Colonic mucosa (tissue), 4 donors: ENCODE measurements at places on chromosomes 2 and 18.
A peak's percentile ranks its signal among the peaks of the same experiment; 100 is the strongest.

GRCh38 chr2:72035518-72036172 is 112.0 kb downstream of the CYP26B1 start:
- DNase-seq: no peak

DNA sequence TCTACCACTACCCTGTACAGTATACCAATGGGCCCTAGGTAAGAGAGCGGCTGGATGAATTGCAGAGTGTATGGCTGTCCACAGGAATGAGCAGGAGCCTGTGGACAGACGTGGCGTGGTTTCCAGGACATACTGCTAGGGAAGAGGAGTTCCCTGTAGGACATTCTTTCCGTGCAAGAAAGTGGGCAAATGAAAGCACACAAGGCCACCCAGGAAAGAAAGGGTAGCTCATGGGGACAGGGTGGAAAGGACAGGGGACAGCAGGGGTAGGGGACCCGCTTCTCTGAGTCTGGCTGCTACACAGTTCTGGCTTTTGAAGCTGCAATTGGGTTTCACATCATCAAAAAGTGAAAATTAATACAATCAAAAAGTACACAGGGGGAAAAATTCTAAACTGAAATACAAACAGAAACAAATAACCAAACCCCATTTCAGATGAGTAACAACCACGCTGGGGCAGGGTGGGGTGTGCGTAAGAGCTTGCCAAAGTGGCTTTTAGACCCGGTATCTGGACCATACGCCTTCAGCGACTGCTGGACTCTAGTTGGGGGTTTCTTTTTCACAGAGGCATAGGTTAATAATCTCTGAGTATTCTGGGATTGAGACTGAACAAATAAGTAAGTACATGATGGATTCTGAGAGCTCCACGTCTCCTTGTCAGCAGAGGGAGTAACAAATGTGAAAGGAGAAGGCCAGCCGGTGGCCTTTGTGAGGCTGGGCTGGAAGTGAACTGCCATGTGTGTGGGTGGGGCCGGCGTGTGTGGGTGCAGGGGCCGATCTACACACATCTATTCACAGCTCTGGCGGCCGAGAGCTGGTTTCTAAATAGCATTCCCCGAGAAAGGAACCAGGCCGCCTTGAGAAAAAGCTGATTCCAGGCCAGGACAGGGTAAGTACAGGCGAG is 84.0 kb downstream of the HDAC4 start:
- peak; percentile 23 for DNase-seq

DNA sequence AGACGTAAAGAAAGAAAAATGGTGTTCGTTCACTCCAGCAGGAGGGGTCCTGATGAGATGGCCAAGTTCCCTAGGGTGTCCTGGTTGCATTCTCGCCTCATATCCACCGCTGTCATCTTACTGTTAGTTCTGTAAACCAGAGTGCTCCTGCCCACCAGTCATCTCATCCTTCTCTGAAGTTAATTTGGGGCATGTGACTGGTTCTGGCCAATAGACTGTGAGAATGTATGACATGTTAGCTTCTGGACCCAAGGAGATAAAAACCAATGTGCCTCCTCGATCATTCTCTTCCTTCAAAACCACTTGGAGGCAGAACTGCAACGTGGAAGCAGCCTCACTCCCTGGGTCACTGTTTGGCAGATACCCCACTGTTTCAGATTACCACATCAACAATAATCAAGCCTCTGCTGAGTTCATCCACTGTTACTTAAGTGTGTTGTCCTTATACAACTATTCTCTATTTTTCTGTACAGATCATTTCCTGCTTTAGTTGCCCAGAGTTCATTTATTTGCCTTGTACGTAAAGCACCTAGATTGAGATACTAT is 759.1 kb downstream of the TSN start:
- no peak for DNase-seq

GRCh38 chr2:29000481-29000880 is 19.4 kb downstream of the TOGARAM2 start:
- DNase-seq: peak; percentile 49

- DNase-seq: no peak
Measured at GRCh38 chr2:230011617-230012016, 57.1 kb downstream of the SLC16A14 start.

DNA sequence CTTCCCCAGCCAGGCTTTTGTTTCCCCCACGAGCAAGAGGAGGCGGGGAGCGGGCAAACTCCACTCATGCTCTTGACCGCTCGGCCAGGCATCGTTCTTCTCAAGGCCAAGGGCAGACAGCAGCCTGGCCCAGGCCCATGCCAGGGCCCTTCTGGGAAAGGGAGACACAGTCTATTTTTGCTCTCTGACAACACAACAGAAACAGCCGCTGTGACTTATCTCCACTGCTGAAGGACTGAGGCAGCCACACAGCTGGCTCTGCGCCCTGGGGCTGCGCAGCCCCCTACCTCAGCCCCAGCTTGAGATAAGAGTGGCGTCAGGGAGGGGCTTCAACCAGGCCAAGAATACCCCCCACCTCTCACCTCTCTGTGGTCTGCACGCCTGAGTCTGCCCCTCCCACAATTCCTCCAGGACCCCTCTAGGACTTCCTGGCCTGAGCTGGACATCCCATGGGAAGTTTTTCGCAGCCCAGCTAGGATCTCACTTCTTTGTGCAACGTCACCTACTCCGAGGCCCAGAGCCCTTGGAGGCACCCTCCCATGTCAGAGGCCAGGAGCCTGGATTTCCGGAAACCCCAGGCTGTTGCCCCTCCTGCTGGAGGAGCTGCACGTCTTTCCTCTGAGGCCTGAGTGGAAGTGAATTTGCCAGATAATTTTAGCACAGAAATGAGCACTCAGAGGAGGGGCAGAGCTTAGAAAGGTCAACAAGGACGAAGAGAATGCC is 118.9 kb upstream of the OTOS start:
- DNase-seq: no peak

- no peak for DNase-seq
Measured at GRCh38 chr2:221467610-221468009, 104.5 kb downstream of the EPHA4 start.

DNA sequence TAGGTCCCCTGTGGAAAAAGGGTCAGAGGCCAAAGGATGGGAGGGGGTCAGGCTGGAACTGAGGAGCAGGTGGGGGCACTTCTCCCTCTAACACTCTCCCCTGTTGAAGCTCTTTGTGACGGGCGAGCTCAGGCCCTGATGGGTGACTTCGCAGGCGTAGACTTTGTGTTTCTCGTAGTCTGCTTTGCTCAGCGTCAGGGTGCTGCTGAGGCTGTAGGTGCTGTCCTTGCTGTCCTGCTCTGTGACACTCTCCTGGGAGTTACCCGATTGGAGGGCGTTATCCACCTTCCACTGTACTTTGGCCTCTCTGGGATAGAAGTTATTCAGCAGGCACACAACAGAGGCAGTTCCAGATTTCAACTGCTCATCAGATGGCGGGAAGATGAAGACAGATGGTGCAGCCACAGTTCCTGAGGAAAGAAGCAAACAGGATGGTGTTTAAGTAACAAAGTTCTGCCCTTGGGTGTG is 165.8 kb downstream of the RPIA start:
- DNase-seq: peak; percentile 68

DNA sequence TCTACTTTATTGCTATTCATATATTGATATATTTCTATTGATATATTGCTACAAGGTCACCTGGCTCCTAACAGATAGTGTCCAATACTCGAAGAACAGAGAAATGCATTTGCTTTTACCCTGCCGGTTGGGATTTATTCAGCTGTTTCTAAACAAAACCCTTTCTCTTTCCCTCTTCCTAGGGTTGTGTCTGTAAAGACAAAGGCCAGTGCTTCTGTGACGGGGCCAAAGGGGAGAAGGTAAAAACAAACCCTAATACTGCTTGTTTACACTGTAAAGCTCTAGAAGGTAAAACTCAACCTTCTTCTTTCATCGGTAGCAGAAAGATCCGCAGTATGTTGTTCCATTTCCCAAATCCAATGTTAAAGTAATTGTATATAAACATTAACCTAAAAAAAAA is 73.4 kb downstream of the COL4A3 start:
- no peak for DNase-seq

GRCh38 chr18:27713037-27713737 is 463.7 kb downstream of the CDH2 start:
- no peak for DNase-seq

- DNase-seq: no peak
Measured at GRCh38 chr2:168120730-168121129, 126.7 kb downstream of the STK39 start.

- no peak for DNase-seq
Measured at GRCh38 chr2:46939626-46940359, 24.2 kb upstream of the MCFD2 start.

DNA sequence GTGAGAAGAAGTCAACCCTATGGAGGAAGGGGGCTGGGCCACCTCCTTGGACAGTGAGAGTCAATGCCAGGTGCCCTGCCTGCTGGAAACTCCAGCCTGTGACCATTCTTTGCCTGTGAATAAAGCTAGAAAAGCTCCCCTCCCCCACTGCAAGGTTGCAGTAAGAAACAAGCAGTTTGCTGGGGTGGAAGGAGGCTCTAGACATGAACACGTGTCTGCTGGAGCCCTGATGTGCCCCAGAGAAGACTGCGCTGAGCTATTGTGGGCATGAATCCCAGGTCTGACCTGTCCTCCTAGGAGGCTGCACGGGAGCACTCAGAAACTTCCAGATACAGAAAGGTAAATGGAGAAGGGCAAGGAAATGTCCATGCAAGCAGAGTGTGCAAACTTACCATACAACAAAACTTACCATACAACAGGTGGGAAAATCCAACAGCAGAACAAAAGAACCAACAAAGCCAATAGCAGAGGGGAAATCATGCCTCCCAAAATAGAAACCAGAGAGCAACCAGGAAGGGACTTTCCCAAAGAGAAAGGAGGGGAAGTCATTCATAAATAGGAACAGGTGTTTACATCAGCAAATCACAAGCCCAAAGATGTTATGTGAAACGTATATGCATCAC is 278.7 kb downstream of the BCL2 start:
- no peak for DNase-seq

- DNase-seq: peak; percentile 13
Measured at GRCh38 chr2:240217431-240218301, 77.2 kb upstream of the OTOS start.

- DNase-seq: no peak
Measured at GRCh38 chr2:30305235-30305634, 73.9 kb downstream of the LBH start.

DNA sequence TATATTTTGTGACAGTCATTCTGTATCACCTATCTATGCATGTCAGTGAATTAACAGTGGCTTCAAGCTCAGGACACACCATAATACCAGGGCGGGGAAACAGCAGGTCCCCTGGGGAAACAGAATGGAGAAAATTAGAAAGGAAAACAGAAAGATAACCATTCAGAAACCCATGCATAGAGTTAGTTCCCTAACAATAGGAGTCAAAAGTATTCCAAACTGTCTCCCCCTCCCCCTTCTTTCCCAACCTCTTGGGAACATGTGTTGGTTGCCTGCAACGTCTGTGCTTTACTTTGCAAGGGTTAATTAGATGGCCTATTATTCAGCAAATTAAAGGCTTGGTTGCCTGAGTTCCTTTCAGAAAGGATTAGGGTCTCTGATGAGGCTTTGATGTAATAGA is 176.4 kb downstream of the MYO3B start:
- DNase-seq: no peak

DNA sequence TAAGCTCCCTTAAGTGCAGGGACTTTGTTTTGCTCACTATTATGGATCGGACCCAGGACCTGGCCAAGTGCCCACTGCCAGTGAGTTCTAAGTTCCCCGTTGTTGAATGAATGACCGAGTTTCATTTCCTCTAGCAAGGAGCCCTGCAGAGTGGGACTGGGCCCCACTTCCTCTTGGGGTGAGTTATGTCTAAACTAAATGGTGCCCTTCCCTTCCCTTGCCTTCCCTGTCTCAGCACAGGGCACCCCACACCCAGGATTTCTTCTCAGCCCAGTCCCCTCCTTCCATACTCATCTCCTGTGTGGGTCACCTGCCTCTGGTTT is 195.3 kb upstream of the HS6ST1 start:
- no peak for DNase-seq

DNA sequence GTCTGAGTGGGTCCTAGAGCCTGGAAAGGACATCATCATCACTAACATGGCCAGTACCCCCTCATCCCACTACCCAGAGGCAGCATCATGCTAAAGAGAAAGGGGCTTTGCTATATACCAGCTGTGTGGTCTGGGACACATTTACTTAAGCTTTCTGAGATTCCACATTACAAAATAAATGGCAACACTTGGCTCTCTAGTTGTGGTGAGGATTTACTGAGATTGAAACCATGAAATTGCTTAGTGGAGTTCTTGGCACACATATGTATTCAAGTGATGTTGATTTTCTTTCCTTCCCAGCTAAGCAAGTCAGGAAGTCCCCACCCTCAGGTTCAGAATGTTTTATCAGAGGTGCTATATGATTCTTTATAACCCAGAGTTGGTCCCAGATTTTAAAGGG is 362.0 kb downstream of the CLIP4 start:
- no peak for DNase-seq

- DNase-seq: no peak
Measured at GRCh38 chr2:210086292-210086691, 83.9 kb downstream of the RPE start.

GRCh38 chr2:77479395-77479794 is 42.8 kb downstream of the LRRTM4 start:
- DNase-seq: no peak

- DNase-seq: no peak
Measured at GRCh38 chr2:188576651-188577050, 285.0 kb downstream of the GULP1 start.

- DNase-seq: no peak
Measured at GRCh38 chr18:58166278-58166844, 122.3 kb downstream of the NEDD4L start.

DNA sequence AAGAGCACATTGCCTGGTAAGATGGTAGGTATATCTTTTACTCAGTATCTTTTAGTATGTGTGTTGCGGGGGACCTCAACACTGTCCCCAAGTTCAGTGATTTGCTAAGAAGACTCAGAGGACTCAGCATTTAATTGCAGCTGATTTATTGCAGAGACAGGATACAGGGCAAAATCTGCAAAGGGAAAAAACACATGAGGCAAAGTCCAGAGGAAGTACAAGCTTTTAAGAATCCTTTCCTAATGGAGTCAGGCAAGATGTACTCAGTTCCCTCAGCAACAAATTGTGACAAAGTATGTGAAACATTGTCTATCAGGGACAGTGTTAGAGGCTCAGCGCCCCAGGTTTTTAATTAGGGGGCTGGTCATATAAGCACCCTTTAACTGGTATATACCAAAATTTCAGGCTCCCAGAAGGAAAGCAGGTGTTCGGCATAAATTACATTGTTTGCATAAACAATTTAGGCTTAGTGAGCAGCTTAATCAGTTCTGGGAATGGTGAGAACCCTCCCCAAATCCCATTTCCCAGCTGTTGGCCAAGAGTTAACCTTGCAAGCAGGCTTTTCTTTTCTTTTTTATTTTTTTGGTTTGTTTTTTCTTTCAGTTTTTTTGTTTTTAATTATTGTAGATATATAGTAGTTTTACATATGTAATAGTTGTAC is 41.7 kb downstream of the RAB3GAP1 start:
- DNase-seq: peak; percentile 38

- peak; percentile 69 for DNase-seq
Measured at GRCh38 chr2:10900216-10901109, 11.3 kb upstream of the KCNF1 start.

DNA sequence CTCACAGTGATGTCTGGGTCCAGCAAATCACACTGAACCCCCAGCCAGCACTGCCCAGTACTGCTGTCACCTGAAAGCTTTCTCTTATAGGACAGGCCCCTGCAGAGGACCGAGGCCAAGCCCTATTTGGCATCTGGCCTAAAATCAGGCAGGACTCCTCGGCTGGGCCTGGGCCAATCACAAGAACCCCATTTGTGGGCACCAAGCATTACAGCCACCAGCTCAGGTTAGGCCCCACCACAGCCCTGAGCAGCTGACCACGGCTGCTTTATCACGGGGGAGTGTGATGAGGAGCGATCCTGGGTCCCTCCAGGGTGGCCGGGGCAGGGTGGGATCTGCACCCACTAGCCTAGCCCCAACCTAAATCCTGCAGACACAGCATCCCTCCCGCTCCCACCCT is 8.2 kb downstream of the BIN1 start:
- no peak for DNase-seq
